ENCODE measurements at places on chromosomes 6 and 20. TPM values are rescaled to one million over a fixed set of nuclear protein-coding genes. Genes with fewer than 3 reads are reported as not detected.
A peak's percentile ranks its signal among the peaks of the same experiment; 100 is the strongest.

CRISP3 gene
- 0.43 TPM for polyA plus RNA-seq

ZNF165 gene
- 0.67 TPM for polyA plus RNA-seq

TTK gene
- 10.1 TPM for polyA plus RNA-seq

HTR1B gene
- polyA plus RNA-seq: not detected

ASF1A gene
- polyA plus RNA-seq: 16.5 TPM

RRAGD gene
- polyA plus RNA-seq: 60.2 TPM

KCNQ5 gene
- 0.38 TPM for polyA plus RNA-seq

ZSCAN23 gene
- polyA plus RNA-seq: 5.9 TPM

SUMO4 gene
- polyA plus RNA-seq: 0.43 TPM

OR2H1 gene
- not detected for polyA plus RNA-seq

ZNF451 gene
- polyA plus RNA-seq: 18.0 TPM

UNC5CL gene
- 6.6 TPM for polyA plus RNA-seq

DNA sequence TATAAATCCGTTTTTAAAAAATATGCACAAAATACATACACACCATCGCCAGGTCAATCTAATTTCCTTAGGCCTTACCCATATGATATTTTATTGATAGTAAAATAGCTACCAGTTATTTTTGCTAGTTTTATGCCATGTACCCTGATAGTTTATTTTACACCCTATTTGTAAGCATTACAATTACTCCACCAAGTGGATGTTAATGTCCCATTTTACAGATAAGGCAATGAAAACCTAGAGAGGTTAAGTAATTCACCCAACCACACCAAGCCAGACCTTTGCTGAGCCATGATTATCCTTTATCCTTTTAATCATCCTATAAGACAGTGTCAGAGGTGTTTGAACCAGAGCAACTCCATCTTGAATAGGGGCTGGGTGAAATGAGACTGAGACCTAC lies 86.8 kb downstream of the CBLN4 start:
- DNase-seq: no peak

- DNase-seq: no peak
Observed at GRCh38 chr6:42315259-42315990, 97.8 kb upstream of the MRPS10 start.

DNA sequence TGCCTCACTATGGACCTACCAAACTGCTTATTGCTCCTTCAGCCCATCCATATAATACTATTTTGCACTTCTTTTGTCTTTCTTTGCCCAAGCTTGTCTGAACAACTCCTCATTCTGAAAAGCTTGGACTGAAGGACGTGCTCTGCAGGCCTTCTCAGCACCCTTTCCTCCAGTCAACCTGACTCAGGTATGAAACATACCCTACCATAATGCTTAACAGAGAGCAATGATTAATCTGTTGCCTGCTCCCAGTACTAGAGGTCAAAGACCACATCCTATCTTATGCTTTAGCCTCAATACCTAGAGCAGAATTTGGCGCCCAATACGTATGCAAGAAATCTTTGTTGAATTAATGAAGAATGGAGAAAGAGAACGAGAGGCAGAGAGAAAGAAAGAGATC lies 55.2 kb downstream of the ATXN1 start:
- DNase-seq: no peak

GRCh38 chr6:162943369-162943768 lies 215.6 kb downstream of the PACRG start:
- DNase-seq: no peak

GRCh38 chr6:35765739-35766138 lies 10.7 kb upstream of the CLPSL2 start:
- no peak for DNase-seq

DNA sequence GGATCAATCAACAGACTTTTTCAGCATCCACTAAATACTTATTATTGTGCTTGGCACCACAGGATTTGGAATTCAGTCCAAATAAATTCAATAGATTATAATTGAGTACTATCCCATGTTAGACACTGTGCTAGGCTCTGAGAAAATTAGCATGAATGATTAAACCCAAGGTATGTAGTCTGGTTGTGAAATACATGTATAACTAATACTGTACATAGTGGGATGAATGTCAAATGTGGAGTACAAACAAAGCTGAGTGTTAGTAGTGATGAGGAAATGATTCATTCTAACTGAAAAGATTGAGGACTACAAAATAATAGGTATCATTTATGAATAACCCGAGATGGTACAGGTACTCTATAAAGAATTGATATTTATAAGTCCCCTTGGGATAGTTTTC lies 111.9 kb upstream of the FLRT3 start:
- DNase-seq: no peak

DNA sequence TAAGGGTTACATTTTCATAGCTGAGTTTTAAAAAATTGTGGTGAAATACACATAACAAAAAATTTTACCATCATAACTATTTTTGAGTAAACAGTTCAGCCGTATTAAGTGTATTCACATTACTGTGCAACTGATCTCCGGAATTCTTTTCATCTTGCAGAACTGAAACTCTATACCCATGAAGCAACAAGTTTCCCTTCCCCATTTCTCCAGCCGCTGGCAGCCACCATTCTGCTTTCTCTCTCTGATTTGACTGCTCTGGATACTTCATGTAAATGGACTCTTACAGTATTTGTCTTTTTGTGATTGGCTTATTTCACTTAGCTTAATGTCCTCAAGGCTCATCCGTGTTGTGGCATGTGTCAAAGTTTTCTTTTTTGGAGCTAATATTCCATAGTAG lies 341.6 kb downstream of the QKI start:
- DNase-seq: peak; percentile 78

DNA sequence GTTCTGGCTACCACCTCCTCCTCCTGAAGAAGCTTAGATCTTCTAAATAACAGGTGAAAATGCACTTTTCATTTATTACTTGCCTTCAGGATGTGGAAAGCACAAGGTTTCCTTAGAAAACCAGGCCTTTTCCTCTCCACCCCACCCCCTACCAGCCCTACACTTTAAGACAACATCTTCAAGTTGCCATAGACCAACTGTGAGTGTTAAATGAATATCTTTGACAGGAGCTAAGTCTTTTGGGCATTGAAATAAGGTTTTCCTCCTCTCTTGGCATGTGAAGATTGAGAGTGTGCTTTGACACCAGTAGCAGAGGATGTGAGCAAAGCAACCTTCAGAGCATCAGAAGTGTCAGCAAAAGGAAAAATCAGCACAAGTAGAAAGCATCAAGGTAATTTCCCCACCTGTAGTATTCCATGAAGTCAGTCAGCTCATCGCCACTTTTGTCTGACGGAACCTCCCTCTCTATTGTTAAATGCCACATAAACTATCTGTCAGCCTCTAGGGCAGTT lies 532.3 kb upstream of the MMS22L start:
- DNase-seq: no peak

DNA sequence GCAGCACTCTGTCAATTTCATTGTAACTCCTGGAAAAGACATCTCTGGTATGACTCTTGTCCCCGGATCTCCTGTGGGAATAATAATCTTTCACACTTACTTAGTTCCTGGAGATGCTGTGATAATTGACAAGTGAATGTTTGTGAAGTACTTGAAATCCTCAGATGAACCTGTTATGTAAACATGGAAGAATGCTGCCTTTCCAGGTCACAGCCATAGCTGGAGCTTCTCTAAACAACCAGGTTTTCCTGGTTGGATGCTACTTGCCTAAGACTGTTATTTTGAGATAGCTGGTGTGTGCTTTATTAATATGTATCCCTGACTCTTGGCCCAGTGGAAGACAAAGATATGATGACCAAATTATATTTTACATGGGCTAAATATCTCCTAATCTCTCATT lies 228.6 kb downstream of the KCNQ5 start:
- DNase-seq: no peak

DNA sequence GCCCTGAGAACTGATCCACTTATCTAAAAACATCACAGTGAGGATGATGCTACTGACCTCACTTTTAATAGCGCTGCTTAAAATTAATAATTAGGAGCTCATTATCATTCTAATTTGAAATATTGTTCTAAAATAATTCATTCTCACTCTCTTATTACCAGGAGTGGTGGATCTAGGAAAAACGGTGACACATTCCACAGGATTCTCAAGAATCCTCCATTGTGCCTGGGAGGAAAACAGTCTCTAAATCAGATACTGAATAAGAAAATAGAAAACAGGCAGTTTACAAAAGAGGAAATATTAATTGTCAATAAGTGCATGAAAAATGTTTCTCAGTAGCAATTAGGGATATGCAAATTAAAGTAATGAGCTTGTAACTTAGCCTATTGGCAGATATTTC lies 187.4 kb downstream of the TENT5A start:
- no peak for DNase-seq

DNA sequence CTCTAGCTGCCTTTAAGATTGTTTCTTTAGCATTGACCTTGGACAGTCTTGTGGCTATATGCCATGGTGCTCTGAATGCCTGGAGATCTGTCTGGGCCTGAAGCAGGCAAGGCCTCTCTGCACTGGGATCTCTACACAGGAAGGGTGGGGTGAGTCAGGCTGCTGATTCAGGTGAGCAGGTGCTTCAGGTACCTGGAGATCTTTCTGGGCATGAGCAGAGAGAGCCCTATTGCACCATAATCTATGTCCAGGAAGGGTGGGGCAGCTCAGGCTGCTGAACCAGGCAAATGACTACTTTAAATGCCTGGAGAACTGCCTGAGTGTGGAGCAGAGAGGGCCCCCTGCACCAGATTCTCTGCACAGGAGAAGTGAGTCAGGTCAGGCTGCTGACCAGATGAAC lies 94.5 kb downstream of the TPBG start:
- no peak for DNase-seq

DNA sequence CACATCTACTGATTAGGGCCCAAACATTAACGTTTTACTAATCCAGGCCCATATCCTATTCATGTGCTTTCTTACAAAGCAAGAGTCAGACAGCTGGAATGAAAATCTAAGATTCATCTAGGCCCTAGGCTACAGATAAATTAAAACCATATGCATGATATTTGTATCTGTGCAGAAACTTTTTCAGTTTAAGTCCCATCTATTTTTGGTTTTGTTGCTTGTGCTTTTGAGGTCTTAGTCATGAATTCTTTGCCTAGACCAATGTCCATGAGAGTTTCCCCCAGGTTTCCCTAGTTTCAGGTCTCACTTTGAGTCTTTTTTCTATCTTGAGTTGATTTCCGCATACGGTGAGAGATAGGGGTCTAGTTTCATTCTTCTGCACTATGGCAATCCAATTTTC lies 20.2 kb downstream of the ADNP start:
- DNase-seq: peak; percentile 61

DNA sequence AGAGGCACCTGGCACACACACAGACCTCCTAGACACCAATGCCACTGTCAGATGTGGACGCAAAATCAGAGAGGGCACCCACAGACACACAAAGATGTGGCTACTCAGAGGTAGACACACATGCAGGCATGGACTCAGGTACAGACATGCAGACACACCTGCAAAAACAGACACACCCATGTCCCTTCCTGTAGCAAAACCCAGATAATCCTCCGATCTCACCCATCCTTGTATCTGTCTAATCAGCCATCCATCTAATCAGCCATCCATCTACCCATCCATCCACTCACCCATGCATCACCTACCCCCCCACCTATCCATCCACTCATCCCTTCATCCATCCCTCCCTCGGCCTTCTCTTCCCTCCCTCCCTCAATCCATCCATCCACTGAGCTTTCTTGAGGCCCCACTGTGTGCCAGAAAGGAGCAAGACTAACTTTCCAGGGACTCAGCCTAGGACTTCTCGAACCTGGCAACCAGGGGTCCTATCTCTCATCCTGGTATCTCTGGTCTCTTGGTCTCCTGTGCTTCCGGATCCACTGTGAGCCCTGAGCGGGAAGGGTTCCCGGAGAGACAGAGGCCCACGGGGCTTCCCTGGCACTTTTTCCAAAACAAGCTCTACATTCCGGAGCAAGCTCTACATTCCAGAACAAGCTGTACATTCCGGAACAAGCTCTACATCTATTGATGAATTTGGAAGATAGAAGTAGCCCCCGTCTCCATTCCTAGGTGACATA lies 1.1 kb upstream of the TGM2 start:
- peak; percentile 66 for DNase-seq

GRCh38 chr20:62816884-62817873 lies at the start of gene COL9A3:
Gene COL9A3 (plus strand): TSS chr20:62817050. CDS start chr20:62817065, 15 bp downstream.
- no peak for DNase-seq

DNA sequence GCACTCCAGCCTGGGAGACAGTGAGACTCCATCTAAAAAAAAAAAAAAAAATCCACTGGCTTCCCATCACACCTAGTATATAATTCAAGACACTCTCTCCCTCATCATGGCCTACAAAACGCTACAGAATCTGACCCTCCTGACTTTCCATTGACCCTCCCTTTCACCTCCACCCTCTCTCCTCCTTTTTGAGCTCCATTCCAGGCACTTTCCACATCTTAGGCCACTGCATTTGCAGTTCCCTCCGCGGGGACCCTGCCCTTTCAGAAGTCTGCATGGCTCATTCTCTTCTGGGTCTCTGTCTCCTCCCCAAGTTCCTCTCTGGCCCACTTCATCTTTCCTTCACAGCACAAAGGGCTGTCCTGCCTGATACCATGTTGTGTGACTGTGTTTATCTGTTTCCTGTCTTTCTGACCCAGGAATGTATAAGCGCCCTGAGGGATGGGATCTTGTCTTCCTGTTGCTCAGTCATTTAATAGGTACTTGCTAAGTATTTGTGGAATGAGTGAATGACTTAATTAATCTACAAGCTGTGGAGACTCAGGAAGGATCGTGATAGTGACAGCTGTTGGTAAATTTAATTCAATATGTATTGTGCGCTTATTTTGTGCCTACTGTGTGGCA lies 35.2 kb downstream of the NCR2 start:
- DNase-seq: no peak

DNA sequence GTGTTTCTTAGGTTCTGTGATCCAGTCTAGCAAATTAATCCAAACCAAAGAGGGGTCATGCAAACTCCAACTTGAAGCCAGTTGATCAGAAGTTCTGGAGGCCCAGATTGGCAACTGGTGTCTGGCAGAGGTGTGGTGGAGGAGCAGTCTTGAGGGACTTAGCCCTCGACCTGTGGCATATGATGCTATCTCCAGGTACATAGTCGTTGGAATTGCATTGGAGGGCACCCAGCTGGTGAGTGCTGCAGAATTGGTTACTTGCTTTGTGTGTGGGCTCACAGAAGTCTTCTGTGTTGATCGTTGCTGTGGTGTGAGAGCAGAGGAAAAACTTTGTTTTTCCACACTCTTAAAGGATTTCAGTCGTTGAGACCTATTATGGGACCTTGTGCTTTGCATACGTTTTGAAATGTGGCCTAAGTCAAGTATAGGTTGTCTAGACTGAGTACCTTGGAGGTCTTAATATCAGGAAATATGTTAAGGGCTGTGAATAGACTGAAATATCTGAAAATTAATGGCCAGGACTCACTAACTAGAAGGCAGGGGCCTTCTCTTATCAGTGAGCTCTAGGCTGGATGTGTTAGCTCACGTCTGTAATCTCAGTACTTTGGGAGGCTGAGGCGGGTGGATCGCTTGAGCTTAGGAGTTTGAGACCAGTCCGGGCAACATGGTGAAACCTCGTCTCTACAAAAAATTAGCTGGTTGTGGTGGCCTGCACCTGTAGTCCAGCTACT lies 7.8 kb downstream of the PANK2 start:
- no peak for DNase-seq

DNA sequence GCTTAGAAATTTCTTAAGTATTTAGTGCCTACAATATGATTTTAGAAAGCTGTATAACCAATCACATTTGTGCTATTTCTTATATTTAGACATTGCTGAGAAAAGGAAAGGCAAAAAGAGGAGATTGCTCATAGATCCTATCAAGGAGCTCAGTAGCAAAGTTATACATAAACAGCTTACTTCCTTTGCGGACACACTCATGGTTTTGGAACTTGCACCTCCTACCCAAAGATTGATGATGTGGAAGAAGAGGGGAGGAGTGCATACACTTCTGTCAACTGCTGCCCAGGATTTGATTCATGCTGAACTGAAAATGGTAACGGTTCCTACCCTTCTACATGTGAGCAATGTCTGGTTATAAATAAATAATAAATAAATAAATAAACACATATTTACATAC lies 16.7 kb downstream of the RAD21L1 start:
- DNase-seq: no peak

GRCh38 chr6:61809004-61809595 lies 476.9 kb downstream of the KHDRBS2 start:
- peak; percentile 48 for DNase-seq

All from muscle of leg (tissue), 16 donors.